ENCODE measurements at places on chromosomes 5 and 9.

- no peak for DNase-seq
Observed at GRCh38 chr5:147613359-147613758, 103.5 kb upstream of the DPYSL3 start.

- no peak for DNase-seq
Observed at GRCh38 chr9:130677252-130677651, 12.9 kb downstream of the PRDM12 start.

DNA sequence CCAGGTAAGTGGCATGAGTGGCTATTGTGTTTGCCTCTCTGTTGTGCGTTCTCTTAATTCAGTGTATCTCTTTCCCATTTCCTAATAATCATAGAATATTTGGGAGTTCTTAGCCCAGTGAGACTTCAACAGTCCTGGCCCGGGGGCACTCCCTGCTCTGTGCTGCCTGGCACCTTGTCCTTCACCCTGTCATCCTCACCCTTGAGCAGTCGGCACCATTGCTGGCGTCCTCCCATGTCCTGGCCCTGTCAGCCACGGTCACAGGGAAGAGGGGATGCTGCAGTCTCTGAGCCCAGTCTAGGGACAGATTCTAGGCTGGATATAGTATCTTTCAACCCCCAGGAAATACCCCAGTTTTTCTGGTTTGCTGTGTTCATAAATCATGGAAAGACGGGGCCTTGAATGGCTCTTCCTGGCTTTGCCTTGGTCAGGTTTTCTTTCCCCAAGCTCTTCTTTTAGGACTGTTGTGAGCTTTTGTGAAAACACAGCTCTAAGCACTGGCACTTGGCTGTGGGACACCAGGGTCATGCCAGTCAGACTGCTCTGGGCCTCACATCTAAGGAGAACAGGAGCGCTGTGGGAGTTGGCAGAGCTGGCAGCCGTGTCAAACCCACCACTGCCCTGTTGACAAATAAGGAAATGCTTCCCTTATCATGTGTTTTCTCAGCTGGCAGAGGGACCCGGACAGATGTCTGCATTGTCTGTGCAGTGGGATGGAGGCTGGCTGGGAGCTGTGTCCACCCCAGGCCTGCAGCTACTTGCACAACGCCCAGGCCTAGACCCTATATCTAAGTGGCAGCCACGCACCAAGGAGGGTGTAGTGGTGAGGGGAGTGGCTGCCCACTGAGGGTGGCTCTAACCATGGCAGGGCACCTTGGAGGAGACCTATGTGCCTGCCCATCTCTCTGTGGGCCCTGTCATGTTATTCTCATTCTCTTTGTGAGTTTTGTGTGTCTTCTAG lies 378.6 kb downstream of the ICE1 start:
- no peak for DNase-seq

- DNase-seq: no peak
Observed at GRCh38 chr5:16654647-16655334, 38.0 kb upstream of the RETREG1 start.

DNA sequence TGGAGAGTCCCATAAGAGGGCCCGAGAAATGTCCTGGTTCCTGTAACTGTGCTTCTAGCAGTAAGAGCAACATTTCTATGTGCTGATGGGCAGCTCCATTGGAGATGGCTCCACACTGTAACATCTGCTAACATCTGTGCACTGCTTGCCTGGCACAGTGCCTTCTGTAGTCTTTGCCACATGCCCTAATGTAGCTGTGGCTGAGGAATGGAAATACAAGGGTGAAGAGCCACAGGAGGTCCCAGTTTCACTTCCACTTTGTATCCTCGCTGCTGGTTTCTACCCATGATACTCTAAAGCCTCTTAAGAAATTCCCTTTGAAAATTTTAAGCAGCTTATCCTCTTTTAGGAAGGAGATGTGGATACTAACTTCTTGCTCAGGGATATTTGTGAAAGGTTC lies 97.4 kb downstream of the HOMER1 start:
- DNase-seq: peak; percentile 6

- DNase-seq: no peak
Observed at GRCh38 chr9:98538626-98539031, 170.1 kb downstream of the GABBR2 start.

DNA sequence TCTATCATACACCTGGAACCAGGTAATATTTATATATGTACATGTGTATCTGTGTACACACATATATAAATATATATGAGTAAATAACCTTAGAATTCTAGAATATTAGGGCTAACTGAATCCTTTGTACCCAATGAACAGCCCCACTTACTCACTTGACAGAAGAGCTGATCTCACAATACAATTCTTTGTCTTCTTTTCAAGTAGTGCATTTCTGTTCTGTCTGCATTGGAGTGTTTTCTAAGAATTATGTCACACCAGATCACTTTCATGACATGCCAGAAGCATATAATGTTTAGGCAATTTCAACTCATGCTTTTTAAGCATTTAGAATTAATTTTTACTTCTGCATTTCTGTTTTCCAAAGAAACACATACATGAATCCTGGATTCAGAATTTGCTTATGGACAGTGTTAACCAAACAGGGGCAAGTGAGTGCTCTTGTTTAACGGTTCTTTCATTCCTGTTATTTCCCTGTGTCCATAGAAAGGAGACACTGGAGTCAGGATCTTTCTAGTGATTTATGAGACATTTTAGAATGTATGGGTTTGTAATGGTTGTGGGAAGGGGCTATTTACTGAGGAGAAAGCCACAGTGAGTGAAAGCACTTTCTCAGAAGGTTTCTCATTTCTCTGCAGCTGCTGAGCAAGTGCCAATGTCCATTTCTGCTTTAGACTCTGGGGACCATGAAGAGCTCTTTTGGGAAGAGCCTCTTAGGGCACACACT lies 123.2 kb downstream of the RMI1 start:
- DNase-seq: no peak

DNA sequence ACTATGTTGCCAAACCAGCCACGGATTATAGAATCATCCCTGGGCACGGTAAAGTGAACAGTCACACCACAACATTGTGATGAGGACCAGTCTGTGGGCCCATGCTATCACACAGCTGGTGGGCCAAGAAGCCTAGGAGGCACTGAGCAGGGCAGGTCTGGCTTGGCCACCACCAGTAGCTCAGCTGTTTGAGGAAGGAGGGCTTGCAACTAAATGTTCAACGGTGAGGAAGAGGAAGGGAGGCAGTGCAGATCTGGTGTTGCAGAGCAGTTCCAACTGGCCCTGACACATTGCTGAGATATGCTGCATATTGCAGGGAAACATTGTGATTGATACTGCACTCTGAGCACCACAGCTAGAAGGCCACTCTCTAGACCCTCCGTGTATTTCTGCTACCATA lies 77.9 kb upstream of the ATG10 start:
- DNase-seq: no peak

DNA sequence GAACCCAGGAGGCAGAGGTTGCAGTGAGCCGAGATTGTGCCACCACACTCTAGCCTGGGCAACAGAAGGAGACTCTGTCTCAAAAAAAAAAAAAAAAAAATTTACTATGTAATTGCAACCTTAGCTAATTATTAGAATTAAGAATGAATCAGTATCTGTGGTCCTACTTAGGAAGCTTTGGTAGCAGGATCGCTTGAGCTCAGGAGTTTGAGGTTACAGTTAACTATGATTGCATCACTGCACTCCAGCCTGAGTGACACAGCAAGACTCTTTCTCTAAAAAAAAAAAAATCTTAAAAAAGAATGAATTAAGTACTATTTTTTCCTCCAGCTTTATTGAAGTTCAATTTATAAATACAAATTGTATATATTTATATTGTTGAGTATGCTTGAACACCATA lies 16.7 kb downstream of the NDUFAF2 start:
- DNase-seq: no peak

DNA sequence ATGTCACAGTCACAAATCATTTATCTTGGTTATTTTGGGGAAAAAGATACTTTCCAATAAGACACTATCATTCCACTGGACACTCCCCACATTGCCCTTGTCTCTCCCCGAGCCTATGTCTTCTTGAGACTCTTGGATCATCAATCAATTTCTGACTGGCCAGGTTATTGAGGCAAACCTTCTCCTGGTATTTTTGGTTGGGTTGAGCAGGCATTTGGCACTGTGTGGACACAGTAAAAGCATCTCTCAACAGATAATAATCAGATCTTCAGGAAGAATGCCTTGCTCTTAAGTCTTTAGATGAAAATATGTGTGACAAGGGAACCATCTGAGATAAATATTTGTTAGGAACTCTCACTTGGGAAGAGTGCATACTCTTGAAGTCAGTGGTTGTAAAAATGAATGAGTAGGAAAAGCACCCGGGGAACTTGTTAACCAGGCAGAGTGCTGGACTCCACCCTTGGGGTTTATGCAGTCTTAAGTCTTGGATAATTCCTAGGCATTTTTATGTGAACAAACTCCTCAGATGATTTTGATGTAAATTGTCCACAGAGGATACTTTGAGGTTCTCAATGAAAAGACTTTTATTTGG lies 223.8 kb upstream of the CLINT1 start:
- DNase-seq: no peak

- DNase-seq: no peak
Observed at GRCh38 chr5:166287866-166288265, 2003.6 kb upstream of the WWC1 start.

DNA sequence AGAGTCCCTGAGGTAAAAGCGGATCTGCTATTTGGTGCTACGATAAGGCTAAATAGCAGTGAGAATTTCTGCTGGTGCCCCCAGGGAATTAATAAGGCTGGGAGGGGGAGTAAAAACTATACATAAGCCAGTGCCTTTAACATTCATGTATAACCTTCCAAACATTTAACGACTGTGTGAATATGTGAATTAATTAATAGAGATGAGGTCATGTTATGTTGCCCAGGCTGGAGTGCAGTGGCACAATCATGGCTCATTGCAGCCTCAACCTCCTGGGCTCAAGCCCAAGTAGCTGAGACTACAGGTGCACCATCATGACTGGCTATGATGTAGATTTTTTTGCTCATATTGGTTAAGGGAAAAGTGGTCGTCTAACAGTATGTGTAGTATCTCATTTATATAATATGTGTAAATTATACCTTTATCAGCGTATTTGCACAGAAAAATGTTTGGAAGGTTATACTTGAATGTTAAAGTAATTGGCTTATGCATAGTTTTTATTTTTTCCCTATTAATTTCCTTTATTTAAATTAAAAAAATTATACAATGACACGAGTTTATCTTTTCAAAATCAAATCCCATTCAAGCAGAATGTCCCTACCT lies 64.6 kb downstream of the EHMT1 start:
- no peak for DNase-seq

DNA sequence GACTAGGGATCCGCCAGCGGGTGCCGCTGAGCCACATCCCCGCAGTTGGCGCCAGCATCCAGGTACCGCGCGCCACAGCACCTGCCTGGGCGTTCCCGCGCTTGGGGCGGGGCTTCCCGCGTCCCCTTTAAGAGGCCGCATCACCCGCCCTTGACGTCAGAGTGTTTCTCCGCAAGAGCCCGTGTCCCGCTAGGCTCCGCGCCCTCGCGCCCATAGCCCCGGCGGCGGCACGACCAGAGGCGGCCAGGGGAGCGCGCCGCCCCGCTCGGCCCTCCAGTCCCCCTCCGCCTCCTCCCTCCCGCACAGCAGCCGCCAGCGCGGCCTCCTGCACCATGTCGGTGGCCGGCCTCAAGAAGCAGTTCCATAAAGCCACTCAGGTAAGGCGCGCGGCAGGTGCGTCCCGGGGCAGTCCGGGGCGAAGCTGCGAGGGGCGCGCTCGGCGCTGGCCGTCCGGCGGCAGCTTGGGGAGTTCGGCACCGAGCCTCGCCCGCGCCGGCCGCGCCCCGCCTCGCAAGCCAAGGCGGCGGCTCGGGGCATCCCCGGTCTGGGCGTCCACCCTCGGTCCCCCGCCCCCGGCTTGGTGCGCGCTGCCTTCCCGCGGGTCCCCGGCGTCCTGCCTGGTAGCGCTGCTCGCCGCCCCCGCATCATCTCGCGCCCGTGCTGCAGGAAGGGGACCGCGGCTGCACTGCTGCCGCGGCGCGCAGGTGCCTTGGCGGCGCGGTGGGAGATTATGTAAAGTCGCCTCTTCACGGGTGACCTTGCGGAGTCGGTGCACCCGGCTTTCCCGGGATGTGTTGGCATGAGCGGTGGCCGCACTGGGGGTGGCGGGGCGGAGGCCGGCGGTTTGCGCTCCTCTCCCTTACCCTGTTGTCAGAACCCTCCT lies at the start of gene SH3GL2:
TSS of gene SH3GL2 (plus strand) at position 156 of the 883 bp plus-strand sequence.
- DNase-seq: no peak

- DNase-seq: no peak
Observed at GRCh38 chr9:131701789-131702337, 38.0 kb downstream of the RAPGEF1 start.

DNA sequence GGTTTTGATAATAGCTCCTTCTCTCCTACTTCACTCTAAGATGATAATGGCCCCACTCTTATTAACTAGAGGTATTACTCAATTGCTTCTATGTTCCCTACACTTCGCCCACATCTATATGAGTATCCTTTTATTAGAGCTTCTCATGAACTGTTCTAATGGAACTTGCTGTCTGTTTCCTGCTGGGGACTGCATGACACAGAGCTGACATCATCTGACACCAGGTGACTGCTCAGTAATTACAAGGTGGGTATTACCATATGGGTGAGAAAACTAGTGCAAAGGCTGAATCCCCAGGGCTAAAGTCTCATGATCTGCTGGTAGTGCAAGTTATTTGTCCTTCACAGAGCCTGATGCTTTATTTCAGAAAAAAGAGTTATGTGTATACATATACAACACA lies 146.2 kb upstream of the PLCXD3 start:
- no peak for DNase-seq

DNA sequence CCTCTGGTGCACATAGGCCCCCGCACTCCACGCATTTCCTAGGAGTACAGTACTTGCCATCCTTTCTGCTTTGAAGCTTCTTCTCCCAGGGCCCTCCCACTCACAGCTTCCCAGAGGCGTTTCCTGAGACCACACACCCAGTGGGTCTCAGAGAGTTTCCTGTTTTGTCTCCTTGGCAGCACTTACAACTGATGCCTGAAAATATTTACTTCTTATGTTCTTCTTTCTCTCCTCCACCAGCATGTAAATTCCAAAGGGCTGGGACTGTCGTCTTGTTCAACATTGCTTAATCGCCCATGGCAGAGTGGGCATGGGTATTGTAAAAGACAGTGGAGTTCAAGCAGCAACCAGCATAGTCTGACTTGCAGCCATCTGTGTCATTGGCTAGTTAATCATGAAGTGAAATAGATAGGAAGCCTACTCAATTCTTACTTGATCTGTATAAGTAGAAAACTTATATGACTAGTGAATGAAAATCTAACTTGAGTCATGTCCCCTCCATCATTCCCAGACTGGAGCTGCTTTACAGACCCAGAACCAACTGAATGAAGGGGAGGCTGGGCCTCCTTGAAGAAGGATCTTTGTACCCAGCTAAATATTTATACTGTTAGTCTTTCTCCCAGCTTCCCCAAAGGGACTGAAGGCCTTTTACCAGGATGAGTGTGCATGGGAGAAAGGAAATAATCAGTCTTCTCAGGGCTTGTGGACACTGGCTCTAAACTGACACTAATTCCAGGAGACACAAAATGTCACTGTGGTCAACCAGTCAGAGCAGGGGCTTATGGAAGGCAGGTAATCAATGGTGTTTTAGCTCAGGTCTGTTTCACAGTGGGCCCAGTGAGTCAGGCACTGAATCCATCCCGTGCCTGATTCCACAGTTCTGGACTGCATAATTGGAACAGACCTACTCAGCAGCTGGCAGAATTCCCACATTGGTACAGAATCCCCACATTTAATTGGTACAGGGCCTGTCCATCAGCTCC lies 116.4 kb downstream of the SV2C start:
- DNase-seq: no peak

Data from T-helper 1 cell (primary cell).